NCI-H1417 treated with DMSO at 0.1 percent for 48 hours (cell line): ENCODE measurements at places on chromosomes 1 and 21.

- DNase-seq, result no peak
Measured at GRCh38 chr1:94629259-94630181, 88.0 kb upstream of the F3 start.

DNA sequence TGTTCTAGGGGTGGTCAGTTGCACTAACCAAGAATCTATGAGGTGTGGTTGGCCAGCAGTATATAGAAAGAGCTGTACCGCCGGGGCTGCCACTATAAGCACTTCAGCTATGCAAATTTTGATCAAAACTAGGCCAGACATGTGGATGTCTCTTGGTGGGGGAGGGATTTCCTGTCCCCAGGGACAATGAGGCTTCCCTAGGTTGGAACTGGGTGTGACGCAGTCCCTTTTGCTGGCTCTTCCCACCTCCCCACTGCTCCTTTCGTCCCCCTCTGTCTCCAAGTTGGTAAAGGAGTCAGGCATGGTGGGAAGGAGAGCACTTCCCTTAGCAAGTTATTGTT lies 13.6 kb downstream of the SDCCAG8 start:
- DNase-seq, result no peak

GRCh38 chr1:33329600-33330305 lies 8.9 kb upstream of the A3GALT2 start:
- no peak for DNase-seq

DNA sequence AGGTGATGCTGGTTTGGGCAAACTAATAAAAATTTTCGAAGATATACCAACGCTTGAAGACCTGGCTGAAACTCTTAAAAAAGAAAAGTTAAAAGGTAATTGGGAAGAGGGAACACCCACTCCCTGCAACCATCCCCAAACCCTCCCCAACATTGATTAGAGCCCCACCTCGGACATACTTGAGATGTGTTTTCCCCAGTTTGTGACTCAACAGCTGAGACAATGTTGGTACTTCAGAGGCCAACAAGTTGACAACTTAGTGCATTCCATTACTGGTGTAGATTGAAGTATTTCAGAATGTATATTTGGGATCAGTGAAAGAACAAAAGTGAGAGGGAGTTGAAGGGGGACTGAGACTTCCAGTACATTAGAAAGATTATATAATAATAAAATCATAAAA lies 5.1 kb downstream of the IFI16 start:
- no peak for DNase-seq

DNA sequence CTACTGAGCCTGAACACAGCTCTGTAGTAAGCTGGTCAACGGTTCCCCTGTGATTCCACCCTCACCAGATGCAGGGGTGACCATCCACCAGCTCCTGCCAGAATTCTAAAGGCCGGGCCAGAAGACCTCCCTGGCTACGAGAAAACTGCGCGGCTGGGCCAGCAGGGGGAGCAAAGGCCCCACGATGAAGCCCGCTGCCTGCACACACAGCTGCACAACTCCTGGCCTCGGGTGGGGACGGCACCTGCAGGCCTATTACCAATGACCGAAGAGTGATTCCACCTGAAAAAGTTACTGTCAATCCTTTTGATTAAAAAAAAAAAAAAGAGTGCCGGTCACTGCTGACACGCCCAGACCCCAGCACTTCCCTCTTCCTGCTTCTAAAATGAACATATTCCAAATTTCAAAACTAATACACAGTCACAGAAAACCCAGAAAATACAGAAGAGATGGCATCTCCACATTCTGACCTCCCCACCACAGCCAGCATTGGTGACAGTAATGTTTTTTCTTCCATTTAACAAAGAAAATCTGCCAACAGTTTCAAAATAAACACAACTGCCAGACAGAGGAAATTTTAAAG lies 49.8 kb upstream of the RIPK4 start:
- no peak for DNase-seq

- no peak for DNase-seq
Measured at GRCh38 chr1:58158506-58159433, 387.8 kb downstream of the OMA1 start.
